ENCODE measurements at places on chromosomes 3 and 15.

- no peak for DNase-seq
Measured at GRCh38 chr15:55277116-55277564, 12.5 kb downstream of the RAB27A start.

- no peak for DNase-seq
Measured at GRCh38 chr15:85518979-85519761, 138.8 kb downstream of the AKAP13 start.

GRCh38 chr3:25150199-25150598, 277.9 kb upstream of the RARB start:
- no peak for DNase-seq

GRCh38 chr3:34159613-34160420, 361.4 kb downstream of the PDCD6IP start:
- DNase-seq, result no peak

GRCh38 chr3:152737021-152737908, 97.7 kb upstream of the P2RY1 start:
- DNase-seq, result no peak

GRCh38 chr3:148992027-148992634, 791 bp downstream of the GYG1 start:
- DNase-seq, result no peak

DNA sequence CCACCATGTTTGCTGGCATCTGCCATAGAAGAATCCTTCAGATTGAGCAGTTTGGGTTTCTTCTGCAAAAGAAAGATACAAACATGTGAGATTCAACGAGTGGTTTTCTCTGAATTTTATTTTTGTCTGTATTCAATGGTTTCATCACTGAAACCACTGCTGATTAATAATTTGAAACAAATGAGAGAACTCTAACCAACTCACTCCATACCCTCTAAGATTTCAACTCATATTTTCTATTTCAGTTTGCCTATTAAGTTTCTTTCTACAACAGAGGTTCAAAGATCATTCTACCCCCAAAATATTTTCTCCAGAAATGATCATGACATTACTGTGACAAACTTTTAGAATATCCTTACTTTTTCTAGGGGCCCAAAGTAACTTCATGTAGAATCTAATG, 38.7 kb upstream of the MAN2C1 start:
- no peak for DNase-seq

DNA sequence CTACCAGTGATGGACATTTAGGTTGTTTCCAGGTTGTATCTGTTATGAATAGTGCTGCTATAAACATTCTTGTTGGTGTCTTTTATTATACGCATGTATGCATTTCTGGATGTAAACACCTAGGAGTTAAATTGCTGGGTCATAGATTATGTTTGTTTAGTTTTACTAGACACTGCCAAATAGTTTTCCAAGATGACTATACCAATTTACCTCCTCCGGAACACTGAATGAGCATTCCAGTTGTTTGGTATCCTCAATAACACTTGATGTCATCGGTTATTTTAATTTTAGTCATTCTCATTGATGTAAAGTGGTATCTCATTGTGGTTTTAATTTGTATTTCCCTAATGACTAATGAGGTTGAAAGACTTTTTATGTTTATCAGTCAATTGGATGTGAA, 36.6 kb upstream of the ARID3B start:
- no peak for DNase-seq

DNA sequence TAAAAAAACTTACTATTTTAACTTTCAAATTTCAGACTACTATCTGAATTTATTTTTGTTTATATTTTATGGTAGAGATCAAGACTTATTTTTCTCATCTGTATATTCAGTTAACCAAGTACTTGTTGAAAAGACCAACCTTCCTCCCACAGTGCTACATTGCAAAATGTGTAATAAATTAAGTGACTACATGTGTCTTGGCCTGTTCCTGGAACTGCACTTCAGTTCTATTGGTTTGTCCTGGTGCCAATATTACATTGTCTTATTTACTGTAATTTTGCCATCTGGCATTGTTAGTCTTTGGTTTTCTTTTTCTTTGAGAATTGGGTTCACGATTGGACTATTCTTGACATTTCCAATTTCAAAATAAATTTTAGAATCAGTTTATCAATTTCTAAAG, 138.4 kb upstream of the KCNMB2 start:
- no peak for DNase-seq

GRCh38 chr15:70156671-70157271, 59.1 kb upstream of the TLE3 start:
- DNase-seq, result no peak

- DNase-seq, result no peak
Measured at GRCh38 chr15:65338366-65338765, 33.9 kb downstream of the RNU5B-1 start.

GRCh38 chr3:44077267-44077666, 164.4 kb upstream of the TOPAZ1 start:
- no peak for DNase-seq

GRCh38 chr3:51860703-51861665, at the start of gene IQCF2:
TSS of gene IQCF2 (plus strand) at chr3:51861615. CDS start at chr3:51861667, 52 bp downstream.
- DNase-seq, result no peak

GRCh38 chr3:172467170-172467824, 19.0 kb upstream of the GHSR start:
- DNase-seq, result no peak

DNA sequence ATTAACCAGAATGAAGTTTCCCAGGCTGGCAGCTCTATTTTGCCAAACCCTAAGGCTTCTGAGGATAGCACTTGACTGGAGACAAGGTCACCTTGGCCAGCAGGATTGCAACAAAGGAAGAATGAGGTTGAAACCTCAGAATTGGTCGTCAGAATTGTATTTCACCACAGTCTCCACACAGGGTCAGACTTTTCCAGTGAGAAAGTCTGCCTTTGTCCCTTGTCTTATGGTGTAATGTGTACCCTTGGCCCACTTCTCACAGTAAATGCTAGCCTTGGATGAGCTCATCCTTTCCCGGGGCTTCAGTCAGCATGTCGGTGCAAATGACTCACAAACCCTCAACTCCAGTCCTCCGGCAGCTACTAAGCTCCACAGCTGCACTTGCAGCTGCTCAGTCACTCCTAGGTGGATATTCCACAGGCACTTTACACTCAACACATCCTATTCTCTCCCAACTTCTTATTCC, 19.7 kb downstream of the SSR3 start:
- DNase-seq, result no peak

GRCh38 chr3:101842935-101843330, 6.4 kb upstream of the NFKBIZ start:
- no peak for DNase-seq

- no peak for DNase-seq
Measured at GRCh38 chr15:45442507-45443135, 64.3 kb upstream of the GATM start.

- no peak for DNase-seq
Measured at GRCh38 chr3:109337393-109337792, at the start of gene DPPA4. TSS of gene DPPA4 (minus strand) at chr3:109337546. CDS start at chr3:109337517, 29 bp downstream.

- DNase-seq, result no peak
Measured at GRCh38 chr15:47548231-47548630, 169.1 kb upstream of the SEMA6D start.

DNA sequence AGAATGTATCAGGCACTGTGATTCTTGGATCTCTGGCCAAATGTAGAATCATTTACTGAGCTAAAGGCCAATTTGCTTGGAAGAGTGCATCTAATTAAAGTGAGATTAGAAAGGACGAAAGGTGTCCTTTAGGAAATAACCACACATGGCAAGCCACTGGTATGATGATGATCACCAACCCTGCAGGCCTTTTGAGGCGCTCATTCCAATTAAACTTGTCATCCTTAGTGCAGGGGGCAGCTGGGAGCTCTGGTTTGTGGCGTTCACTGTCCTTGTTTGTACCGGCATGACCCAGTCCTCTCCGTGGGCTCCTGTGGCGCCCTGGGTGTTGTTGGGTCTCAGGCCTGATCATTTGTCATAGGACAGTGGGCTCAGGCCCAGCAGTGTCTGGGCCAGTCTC, 11.0 kb downstream of the LIMD1 start:
- no peak for DNase-seq
